ENCODE measurements at places on chromosomes 4 and X. TPM values are rescaled to one million over a fixed set of nuclear protein-coding genes. Genes with fewer than 3 reads are reported as not detected.

TCEAL8 gene
- 132 TPM for polyA plus RNA-seq

CRMP1 gene
- 66.7 TPM for polyA plus RNA-seq

GRCh38 chr4:165326831-165327210 is 648 bp upstream of the MSMO1 start:
- no peak for DNase-seq

- DNase-seq: no peak
Observed at GRCh38 chr4:138671606-138672084, 343.9 kb upstream of the NOCT start.

- DNase-seq: no peak
Observed at GRCh38 chr4:10721616-10722015, 37.0 kb upstream of the CLNK start.

DNA sequence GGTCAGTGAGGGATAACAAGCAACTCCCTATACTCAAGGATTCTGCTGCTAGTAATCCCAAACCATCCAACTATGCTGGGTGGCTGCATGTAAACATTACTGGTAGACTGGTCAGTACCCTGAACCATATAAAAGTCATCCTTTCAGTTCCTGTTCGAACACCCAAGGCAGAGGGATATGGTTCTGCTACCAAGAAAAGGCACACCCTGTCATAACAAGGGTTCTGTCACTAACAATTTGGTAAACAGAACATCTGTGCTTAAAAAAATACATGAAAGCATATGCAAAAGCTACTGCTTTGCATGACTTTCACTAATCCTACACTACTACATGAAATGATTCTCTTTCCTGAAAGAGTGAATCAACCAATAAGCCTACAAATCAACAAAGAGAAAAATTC is 76.8 kb upstream of the MCF2 start:
- DNase-seq: no peak

GRCh38 chr4:68180849-68181526 is 51.3 kb upstream of the TMPRSS11F start:
- DNase-seq: no peak

Data from left renal cortex interstitium (tissue), 4 donors.